ENCODE measurements at places on chromosomes 5 and 9.

GRCh38 chr5:499233-500209, 24.7 kb downstream of the SLC9A3 start:
- no peak for DNase-seq

DNA sequence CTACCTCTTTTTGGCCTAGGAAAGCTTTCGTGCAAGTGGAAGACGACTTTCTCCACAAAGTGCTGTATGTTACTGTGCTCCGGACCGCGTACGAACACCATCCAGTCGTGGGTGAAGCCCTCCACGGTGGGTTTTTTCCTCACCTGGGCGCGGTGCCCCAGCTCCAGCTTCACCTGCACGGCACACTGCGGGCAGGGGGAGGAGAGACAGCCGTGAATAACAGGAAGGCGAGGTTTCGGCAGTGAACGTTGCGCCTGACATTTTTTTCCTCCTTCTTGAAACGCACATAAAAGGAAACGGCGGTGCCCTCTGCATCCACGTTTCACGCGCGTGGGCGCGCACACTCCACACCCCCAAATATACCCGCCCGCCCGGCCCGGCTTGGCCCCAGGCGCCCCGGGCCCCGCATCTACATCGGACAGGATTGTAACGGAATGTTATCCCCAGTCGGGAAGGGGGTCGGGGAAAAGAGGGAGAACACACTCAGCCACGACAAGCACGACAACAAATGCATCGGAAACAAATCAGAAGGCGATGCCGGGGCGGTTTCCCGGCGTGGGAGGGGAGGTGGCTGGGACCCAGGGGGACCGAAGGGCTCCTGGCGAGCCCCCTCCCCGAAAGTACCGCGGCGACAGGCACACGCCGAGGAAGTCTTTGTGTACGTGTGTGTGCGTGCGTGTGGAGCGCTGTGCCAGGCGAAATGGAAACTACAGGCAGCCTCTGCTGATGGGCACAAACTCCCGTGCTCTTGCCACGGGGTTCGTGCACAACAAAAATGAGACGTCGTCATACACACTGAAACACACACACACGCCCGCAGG, 1.4 kb downstream of the MLLT3 start:
- peak; percentile 49 for DNase-seq

GRCh38 chr5:147957901-147958300, 51.6 kb upstream of the C5orf46 start:
- DNase-seq: no peak

DNA sequence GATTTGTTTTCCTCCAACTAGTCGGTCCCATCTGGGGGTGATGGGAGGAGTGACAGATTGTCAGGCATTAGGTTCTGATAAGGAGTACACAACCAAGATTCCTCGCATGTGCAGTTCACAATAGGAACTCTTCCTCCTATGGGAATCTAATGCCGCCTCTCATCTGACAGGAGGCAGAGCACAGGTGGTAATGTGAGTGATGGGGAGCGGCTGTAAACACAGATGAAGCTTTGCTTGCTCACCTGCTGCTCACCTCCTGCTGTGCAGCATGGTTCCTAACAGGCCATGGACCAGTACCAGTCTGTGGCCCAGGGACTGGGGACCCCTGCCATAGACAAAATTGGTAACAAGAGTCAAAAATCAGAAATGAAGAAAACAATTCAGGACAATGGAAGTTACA, 173.3 kb upstream of the HMHB1 start:
- no peak for DNase-seq

GRCh38 chr5:60788863-60789513, 55.1 kb downstream of the ELOVL7 start:
- DNase-seq: no peak

DNA sequence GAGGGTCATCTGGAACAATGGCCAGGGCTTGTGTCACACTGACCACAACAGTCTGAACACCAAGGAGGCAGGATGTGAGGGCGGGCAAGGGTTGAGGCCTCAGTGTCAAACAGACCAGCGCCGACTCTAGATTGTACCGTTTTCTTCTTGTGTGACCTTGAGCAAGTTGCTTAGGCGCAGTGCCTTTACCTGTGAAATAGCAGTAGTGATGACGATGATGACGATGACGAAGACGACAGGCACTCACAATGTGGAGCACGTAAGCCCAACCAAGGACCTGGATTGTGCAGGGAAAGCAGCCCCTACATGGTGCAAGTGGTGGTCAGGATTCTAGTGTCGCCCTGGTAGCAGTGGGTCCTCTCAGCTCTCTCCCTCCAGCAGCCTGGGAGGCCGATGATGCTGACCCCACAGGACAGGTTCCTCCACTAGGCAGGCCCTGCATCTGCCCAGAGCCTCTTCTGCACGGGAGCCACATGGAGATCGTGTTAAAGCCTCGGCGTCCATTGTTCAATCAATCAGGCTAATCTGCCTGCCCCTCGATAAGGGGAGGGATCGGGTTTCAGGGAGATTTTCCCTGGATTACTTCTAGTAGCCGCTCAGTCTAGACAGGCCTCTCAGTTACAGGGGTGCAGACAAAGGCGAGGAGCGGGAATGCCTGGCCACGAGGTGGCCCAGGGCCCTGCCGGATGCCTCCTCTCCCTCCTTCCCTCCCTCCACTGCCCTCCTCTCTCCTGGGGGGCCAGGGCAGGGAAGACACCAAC, 91.7 kb downstream of the MACROH2A1 start:
- no peak for DNase-seq

All from AG10803 (cell line).